CD14-positive monocyte (primary cell): ENCODE measurements at places on chromosomes 5 and 9.

GRCh38 chr5:57828221-57828620 lies 345.6 kb upstream of the ACTBL2 start:
- DNase-seq: no peak

DNA sequence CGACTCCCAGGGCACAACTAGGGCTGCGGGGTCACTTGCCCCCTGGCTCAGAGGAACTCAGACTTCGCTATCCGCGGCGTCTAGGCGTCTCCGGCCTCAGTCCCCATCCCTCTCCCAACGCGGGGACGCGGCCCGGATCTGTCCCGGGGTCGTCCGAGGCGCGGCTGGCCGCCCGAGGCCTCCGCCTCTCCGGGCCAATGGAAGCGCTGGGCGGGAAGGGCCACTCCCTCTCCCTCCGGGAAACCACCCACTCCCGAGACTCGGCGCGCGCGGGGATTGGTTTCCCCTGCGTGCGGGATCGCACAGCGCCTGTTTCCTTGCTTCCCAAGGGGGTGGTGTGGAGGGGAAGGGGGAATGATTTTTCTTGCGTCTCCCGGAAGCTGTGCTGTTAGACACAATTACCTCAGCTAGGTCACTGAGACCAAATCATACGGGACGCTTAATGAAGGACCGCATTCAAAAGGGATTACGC lies 38.3 kb downstream of the NR2F1 start:
- no peak for DNase-seq

GRCh38 chr9:33024126-33024965 lies 727 bp upstream of the DNAJA1 start:
- DNase-seq: no peak

DNA sequence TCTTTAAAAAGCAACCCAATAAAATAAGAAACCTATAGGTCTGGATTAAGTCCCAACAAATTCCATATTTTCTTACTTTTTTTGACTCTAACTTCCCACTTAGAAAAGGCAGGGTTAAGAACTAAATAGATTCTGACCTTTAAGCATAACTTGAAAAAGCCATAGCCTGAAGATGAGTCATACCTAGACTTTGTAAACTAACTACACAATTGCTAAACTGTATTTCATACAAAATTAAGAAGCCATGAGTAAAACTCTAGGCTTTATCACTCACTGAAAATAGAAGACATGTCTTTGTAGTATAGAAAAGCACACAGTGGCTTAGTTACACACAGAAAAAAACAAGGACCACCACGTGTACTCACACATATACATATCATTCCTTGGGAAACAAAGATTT lies 51.5 kb downstream of the MLLT3 start:
- no peak for DNase-seq

DNA sequence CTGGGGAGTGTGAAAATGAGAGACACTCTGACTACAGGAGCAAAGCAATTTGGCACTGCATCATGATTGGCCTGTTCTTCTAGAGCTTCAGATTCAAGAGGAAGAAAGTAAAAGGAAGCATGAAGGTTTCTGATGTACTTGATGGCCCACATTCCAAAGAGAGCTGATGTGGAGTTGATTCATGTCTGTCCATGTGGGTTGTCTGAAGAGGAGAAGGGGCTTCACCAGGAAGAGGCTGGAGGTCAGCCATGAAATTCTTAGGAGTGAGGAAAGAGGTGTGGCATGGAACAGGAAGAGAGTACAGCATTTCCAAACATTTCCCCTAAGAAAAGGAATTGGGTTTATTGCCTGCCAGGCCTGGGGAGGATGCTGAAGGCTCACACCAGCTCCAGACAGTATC lies 70.7 kb downstream of the PTCD2 start:
- DNase-seq: no peak

GRCh38 chr5:158200619-158201018 lies 341.7 kb upstream of the CLINT1 start:
- no peak for DNase-seq

DNA sequence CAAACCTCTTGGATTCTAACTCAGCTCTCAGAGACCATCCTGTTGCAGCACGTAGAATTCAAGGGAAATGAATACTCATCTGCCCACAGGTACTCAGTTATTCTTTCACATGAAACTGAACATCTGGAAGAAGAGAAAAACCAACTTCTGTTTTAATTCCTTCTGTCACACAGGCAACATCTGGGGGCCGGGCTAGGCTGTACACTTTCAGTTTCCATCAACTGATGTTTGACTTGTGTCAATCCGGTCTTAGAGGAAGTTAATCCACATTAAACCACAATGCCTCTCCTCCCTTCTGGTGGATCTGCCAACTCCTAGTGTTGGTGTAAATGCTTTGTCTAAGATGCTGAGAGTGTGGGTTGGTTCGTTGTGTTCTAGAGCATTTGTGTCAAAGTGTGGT lies 17.6 kb downstream of the DMRT3 start:
- DNase-seq: peak; percentile 48

- DNase-seq: peak; percentile 6
Observed at GRCh38 chr5:157342822-157343402, 77.0 kb downstream of the CYFIP2 start.

DNA sequence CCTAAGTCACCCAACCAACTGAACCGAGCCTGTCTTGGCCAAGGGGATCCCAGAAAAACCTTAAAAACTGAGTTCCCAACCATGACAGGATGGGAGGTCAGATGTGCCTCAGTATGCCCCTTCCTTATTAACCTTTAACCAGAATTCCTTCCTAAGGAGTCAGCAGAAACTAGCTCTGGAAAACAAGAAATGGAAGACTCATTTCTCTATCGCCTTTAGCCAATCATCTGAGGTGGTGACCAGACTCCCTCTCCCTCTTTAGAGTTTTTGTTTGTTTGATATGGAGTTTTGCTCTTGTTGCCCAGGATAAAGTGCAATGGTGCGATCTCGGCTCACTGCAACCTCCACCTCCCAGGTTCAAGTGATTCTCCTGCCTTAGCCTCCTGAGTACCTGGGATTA lies 37.5 kb downstream of the SLC28A3 start:
- DNase-seq: no peak

GRCh38 chr5:60856066-60856465 lies 12.0 kb upstream of the ELOVL7 start:
- DNase-seq: peak; percentile 13

- DNase-seq: peak; percentile 66
Observed at GRCh38 chr9:129726322-129727160, 26.3 kb downstream of the PTGES start.

- no peak for DNase-seq
Observed at GRCh38 chr5:158753354-158753753, 346.4 kb downstream of the EBF1 start.

DNA sequence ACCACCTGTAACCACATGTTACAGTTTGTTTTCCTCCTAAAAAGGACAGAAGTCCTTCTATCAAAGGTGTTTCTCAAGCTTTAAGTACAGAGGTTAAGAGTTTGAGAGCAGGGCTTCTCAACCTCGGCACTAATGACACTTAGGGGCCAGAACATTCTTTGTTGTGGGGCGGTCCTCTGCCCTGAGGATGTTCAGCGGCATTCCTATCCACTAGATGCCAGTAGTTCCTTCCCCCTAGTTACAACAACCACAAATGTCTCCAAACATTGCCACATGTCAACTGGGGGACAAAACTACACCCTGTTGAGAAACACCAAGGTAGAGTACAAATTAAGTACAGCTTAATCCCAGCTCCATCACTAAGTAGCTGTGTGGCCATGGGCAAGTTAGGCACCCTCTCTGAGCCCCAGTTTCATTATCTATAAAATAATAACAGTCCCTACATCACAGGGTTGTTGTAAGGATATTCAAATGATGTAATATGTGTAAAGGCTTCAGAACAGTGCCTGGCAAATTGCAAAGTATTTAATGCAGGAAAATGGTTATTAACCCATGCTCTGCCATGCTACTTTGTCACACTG lies 44.6 kb downstream of the PIP5K1B start:
- DNase-seq: no peak

GRCh38 chr9:8384091-8384490 lies 584.5 kb upstream of the DMAC1 start:
- no peak for DNase-seq

- no peak for DNase-seq
Observed at GRCh38 chr5:61132559-61132958, 29.7 kb downstream of the SMIM15 start.

DNA sequence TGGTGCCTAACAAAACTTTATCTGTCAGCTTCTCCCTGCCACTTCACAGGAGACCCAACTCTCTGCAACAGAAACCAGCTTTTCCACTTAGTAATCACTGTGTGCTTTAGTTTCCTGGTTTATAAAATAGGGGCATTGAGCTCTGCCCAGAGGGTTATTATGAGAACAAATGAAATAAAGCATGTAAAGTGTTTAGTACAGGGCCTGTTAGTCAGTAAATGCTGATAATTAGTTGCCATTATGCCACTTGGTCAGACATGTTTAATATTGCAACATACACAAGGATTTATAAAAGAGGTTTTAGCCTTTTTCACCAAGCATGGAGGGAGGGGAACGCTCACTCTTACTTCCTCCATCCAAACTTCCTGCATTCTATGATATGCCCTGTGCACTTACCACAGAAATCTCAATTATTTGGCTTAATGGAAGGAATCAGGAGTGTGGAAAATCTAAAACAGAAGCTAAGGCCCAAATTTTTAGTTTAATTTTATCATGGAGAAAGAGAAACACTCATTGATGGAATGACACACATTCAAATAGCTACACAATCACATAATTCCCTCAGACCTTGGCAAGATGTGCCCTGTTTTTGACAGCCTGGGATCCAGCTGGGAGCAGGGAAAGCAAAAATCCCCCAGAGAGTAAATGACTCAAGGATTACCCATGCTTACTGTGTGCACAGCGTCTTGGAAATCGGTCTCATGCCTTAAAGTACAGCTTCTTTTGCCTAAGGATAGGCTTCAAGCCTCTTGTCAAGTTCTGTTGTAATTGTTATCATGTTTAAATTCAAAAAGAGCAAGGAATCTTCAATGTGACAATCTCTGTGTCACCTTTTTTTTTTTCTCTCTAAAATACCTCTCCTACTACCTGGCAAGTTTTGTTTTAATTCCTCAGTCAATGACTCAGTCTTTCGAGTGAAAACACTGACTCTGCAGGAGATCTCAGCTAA lies 34.0 kb downstream of the ZNF474 start:
- no peak for DNase-seq

GRCh38 chr5:60540856-60541805 lies 158.8 kb downstream of the DEPDC1B start:
- peak; percentile 58 for DNase-seq

DNA sequence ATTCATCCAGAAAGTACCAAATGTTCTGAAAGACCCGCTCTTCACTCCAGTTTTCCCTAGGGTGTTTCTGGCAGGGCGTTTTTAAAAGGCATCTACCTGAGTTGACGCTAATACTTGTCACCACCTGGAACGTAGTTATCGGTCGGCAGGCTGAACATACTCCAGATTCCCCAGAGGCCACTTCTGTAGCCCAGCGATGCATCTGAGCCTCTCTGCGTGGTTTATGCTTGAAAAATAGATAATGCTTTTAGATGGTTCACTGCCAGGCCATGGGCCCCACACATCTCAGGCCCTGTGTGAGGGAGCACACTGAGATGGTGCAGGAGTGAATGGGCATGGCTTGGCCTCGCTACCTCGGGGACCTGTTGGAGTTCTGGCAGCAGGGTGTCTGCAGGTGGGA lies 33.0 kb upstream of the NCS1 start:
- DNase-seq: no peak

- DNase-seq: no peak
Observed at GRCh38 chr5:165410476-165410875, 1905.1 kb downstream of the MAT2B start.

- no peak for DNase-seq
Observed at GRCh38 chr5:90402521-90403255, 6.9 kb downstream of the CETN3 start.

- no peak for DNase-seq
Observed at GRCh38 chr5:176644878-176645670, 2.2 kb upstream of the TSPAN17 start.

DNA sequence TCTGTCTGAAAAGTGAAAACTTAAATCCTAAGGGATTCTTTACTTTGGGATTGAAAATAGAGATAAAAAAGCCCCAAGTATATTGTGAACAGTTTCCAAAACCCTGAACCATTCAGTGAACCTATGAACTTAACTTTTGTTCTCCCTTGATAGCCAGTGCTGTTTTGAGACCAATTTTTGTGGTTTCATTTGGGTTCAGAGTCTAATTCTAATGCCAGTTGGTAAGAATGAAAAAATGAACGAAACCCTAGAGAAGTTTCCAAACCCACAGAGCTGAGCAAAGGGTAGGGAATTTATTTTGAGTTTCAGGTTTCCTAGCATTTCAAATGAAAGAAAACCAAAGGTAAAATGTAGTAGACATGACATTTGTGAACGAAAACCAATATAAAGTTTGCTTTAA lies 1366.8 kb downstream of the EFNA5 start:
- DNase-seq: no peak

GRCh38 chr5:105392122-105392709 lies 1829.6 kb upstream of the NUDT12 start:
- no peak for DNase-seq

GRCh38 chr9:88749420-88749819 lies 214.4 kb downstream of the NXNL2 start:
- DNase-seq: no peak

DNA sequence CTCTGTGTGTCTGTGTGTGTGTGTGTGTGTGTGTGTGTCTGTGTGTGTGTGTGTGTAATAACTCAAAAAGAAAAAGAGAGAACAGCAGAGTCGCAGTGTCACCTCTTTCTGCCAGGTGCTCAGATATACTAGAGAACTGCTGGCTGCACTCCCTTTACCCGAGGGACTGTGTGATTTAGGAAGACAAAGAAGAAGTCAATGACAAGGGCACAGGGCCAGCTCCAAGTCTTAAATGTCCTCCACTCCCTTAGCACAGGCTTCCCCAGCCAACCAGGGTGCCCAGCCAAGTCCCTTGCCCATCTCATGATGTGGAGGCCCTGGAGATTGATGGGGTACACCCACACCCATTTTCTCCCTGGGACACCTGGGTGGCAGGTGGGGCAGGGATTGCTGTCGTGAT lies 8.7 kb downstream of the CCNJL start:
- no peak for DNase-seq

DNA sequence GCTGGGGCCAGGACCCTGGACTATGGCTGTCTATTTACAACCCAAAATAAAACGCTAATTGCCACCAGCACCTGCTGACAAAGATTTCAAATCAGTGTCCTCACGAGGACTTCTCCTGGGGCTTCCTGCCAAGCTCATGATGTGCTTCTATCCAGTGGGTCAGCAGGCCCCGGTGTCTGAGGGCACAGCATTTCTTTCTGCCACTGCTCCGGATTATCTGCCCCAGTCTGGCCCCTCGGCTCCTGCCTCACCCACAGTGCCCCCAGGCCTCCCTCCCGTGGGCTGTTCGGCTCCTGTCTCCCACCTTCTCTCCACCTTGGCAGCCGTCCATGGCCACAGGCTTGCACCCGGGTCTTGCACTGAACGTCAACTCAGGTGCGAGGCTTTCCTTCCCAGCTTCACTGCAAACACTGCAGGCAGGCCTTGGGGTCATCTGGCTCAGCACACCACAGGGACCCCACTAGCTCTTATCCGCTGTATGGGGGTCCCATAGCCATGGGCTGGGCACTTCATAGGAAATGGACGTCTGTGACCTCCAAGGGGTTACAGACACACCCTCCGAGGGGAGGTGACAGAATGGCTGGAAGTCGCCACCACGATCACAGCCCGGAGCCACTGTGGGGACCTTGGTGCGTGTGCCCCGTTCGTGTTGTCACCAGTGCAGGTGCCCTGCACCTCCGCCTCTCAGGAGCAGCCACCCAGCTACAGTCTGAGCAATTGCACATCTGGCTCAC lies 43.8 kb upstream of the FCN1 start:
- no peak for DNase-seq
